ENCODE measurements at places on chromosomes 2 and 18.

DNA sequence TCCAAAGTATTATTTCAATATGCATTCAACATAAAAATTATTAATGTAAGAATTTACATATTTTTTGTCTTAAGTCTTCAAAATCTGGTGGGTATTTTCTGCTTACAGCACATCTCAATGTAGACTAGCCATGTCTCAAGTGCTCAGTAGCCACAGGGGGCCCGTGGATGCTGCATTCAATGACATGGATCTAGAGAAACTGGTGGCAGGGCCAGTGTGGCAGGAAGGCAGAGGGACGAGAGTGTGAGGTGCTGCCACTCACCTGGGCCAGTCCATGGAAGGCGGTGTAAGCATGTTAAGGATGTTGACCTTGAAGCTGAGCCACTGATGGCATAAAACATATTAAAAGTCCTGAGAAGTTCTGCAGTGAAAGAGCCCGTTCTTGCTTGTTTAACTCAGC lies 6.2 kb upstream of the LIPG start:
- no peak for DNase-seq

GRCh38 chr2:98483257-98483861 lies 38.7 kb downstream of the INPP4A start:
- DNase-seq, result no peak

GRCh38 chr2:237900891-237901831 lies 41.7 kb downstream of the RAMP1 start:
- no peak for DNase-seq

DNA sequence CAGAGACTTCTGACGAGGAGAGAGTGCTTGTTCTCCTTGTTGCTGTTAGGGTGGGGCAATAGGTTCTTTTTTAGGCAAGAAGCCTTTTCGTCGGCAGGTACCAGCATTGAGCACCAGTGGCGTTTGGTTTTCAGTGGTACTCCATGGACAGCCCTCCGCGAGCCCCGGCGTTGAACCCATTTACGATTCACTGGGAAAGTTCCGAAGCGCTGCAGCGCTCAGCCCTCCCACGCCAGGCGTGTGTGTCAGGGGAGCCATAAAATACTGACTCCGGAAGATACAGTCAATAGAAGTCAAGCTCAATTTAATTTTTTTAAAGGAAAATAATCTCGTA lies 494 bp upstream of the ROCK1 start:
- DNase-seq, result no peak

DNA sequence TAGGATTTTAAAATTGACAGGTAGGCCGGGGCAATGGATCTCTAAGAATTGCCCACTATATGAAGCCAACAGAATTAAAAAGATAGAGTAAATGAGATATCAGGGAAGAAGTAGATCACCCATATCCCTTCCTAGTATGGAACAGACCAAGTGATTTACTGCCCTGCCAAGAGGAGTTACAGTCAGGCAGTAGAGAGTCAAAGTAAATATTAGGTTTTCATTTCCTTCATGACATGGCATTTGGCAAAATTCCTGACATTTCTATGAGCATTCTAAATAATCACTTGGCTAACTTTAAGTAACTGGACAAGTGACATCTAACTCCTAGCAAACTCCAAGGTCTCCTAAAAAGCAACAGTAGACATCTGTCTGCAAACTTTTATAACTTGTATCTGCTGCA lies 33.5 kb downstream of the GALNT5 start:
- no peak for DNase-seq
